ENCODE measurements at places on chromosomes 12 and 14.
A peak's percentile ranks its signal among the peaks of the same experiment; 100 is the strongest.

GRCh38 chr12:6952863-6953441, 1.8 kb downstream of the PTPN6 start:
- no peak for DNase-seq

DNA sequence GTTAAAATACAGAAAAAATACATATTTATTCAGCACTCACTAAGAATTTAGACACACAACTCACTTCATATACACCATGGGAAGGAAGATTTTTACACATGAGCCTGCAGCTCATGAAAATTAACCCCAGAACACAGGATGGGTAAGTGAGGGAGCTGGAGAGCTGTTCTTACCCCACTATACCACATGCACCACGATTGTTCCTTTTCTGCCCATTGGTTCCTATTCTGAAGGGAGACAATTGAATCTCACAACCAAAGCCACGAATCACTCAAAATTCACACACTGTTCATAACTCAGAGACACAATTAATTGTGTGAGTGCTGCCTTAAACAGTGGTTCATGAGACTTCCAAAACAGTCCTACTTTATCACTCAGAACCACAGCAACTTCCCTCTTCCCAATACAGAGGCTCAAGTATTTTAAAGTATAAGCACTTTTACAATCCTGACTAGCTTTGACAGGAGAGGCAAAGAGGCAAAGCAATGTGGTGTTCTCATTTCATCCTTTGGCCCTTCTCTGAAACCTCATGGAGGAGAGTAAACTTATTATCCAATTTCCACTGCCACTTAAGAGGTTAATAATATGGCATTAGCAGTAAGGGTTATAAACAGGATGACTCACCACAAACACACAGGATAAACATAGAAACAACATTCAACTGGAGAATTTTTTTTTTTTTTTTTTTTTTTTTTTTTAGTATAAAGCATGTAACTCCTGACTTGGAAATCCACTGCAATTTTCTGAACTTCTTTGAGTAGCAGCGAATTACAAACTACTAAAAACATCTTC, 59.5 kb downstream of the ITPR2 start:
- no peak for DNase-seq

GRCh38 chr12:111369496-111370220, 763 bp upstream of the PHETA1 start:
- DNase-seq = no peak

DNA sequence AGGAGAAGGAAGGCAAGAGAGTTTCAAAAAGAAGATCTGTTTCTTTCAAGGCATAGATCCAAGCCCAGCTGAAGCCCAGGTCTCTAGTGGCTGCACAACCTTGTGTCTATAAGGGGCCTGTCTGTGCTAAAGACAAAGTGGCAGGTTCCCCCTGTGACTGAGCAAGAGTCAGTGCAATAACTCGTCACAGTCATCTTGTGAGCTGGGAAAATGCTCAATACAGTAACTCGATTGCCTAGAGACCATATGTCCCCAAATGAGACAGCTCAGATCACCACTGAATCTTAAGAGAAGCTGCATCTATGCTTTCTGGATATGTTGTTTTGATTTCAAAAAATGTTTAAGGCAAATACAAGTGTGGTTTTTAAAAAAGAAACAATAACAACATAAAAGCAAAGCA, 24.2 kb downstream of the ST8SIA1 start:
- no peak for DNase-seq

- DNase-seq = no peak
These were observed 17.7 kb downstream of the SLC11A2 start for GRCh38 chr12:51008329-51009055.

- DNase-seq = no peak
These were observed 429.1 kb upstream of the CCDC196 start for GRCh38 chr14:66056926-66057552.

DNA sequence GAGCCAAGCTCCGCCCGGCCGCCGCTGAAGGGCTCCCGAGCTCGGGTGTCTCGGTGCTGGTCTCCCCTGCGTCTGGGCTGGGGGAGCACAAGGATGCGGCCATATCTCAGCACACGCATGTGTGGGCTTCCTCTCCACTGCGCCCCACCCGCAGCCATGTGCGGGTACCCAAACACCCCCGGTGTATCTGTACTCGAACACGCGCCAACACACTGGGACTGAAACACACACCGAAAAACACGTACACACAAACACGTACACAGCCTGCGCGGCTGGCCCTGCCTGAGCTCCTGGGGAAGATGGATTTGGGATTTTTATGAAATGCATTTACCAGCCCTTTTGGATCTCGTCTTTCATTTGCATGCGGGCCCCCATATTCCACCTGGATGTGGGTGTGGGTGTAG, 897 bp upstream of the TBX3 start:
- no peak for DNase-seq

- no peak for DNase-seq
These were observed 184.8 kb upstream of the NTF3 start for GRCh38 chr12:5247144-5247543.

GRCh38 chr14:73770977-73771847, 57.0 kb upstream of the PNMA1 start:
- DNase-seq = no peak

- DNase-seq = no peak
These were observed 101.1 kb downstream of the C12orf75 start for GRCh38 chr12:105431537-105432100.

DNA sequence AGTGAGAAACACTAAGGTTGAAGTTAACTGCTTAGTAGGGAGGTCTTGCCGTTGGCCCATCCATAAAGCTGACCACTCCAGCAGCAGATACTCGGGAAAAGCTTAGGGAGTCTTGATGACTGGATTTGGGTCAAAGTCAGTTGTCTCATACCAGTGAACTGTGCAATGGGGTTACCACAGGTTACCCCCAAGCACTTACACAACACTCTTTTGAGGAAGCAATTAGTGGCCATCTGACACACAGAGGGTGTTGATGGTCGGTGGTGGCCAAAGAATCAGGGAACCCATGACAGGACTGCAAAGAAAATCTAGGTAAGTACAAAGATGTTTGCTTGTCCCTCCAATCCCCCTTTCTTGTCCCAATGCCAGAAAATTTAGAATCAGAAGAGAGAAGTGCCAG, 410.2 kb downstream of the APAF1 start:
- no peak for DNase-seq

DNA sequence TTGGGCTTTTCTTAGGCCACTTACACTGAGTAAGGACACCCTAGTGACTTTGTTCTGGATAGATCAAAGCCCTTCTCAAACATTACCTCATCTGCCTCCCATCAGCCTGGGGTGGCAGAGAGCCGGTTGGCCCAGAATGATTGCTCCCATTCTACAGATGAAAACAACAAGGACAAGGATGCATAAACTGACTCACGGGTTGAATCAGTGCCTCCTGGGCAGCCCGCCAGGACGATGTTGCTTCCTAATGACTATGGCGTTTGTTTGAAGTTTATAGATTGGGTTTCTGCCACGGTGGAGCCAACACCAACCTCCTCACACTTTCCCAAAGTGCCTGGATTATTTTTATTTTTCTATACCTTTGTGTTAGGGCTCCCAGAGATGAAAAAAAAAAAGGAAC, 3.6 kb upstream of the VRK1 start:
- no peak for DNase-seq

DNA sequence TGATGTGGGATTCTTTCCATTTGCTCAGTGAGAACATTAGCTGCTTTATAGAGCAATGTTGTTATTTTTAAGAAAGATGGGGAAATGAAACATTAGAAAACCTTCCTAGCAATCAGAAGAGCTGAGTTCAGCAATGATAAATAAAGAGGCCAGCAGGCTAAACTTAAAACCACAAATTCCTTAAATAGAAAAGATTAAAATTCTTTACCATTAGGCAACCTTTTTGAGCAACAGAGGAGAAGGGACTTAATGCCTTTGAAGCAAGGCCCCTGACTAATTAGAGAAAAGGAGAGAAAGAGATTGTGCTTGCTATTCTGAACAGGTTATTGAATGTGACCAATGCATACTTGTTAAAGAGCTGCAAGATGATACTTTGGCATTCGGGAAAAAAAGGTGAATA, 160.8 kb upstream of the LMO3 start:
- no peak for DNase-seq

- no peak for DNase-seq
These were observed 772.4 kb upstream of the FBXO33 start for GRCh38 chr14:40204441-40205175.

DNA sequence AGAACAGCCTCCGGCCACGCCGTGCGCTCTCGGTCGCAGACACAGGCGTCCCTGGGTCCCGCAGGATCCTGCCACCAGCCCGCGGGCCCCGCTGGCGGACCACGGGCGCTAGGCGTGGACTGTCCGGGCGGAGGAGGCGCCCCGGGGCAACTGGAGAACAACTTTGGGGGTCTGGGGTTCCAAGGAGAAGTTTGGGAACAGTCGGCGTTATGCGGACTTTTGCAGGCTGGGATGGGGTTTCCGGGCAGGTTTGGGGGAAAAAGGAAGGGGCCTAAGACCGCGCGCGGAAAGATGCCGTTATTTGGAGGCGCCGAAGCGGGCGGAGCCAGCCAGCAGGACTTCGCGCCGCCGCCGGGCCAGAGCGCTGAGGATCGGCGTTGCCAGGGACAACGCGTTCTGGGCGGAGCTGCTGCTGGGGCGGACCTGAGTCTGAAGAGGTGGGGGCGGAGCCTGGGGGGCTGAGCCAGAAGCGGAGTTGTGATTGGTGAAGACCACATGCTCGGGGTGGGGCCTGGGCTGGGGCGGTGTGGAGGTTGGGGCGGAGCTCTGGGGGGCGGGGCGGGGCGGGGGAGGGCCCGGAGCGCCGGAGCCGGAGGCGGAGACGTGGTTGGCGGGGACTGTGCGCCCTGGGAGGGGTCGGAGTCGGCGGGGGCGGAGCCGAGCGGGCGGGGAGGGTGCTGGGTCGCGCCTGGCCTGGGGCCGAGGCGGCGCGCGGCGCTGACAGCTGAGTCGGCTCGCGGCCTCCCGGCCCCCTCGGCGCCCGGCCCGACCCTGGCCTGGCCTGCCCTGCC, at the start of gene CYP46A1:
Gene CYP46A1, plus strand, starts transcription at position 680 of the 791 bp plus-strand sequence. CDS start 120 bp downstream, outside the sequence.
- peak; percentile 98 for DNase-seq

DNA sequence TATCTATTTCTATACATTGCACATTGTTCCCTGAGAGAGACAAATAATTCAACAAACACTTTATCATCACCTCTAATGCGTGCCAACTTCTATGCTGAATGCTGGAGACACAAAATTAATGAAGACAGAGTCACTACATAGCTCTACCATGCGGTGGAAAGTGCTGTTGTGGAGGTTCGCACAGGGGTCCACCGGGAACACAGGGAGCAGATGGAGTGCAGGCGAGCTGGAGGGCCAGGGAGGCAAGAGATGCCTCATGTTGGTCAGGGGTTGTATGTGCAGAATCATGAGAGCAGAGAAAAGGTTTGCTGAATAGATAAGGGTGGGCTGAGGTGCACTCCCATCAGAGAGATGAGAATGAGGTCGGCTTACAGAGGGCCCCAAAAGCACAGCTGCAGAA, 25.2 kb downstream of the FAM234B start:
- no peak for DNase-seq

GRCh38 chr14:31439561-31439960, 17.7 kb downstream of the DTD2 start:
- DNase-seq = no peak

DNA sequence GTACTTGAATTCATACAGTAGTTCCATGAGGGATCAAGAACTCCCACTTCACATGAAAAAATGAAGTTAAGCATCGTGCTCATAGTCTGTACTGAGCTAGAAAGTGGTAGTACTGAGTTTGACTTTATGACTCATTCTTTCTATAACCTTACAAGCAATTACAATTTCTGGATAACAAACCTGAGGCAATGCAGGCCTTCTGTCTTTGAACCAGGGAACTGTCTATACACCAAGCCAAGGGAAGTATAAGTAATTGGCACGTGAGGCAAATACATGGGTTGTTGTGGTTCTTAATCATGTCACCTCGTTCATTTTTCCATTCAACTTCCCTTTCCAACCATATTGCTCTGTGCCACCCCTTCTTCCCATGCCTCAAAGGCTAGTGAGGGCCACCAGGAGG, 16.8 kb downstream of the GNS start:
- DNase-seq = no peak

- no peak for DNase-seq
These were observed 1207.3 kb downstream of the SLC16A7 start for GRCh38 chr12:60803147-60803546.

- no peak for DNase-seq
These were observed 197.9 kb downstream of the TMTC3 start for GRCh38 chr12:88339966-88340365.

DNA sequence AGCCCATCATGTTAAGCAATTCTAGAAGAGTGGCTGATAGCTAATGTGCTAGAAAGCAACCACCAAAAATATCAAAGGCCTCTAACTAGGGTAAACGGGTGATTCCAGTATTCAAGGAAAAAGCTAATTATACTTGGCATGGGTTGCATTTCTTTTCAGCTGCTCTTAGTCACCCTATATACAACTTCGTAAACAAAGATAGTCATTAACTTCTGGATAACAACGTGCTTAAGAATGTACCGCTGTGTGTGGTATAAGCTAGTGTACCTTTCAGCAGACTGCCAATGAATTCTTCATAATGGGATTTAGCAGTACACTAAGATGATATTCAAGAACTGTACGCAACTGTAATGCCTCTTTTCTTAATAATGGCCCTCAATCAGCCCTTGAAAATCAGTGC, 42.2 kb upstream of the SLC6A13 start:
- DNase-seq = no peak

DNA sequence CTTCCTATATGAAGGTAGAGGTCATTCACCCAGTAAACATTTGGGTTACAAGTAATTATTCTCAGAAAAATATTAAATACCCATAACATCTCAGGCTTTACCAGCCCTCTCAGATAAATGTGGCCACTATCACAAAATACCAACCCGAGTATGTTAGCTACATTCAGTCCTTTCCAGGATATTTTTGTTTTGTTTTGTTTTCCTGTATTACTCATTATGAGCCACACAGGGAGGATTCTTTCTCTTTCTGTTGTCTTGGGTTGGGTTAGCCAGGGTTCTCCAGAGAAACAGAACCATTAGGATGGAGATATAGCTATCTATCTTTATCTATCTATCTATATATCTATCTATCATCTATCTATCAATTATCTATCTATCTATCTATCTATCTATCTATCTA, 947.6 kb upstream of the MDGA2 start:
- DNase-seq = no peak

GRCh38 chr14:80958226-80958625, 2.8 kb downstream of the TSHR start:
- DNase-seq = no peak

DNA sequence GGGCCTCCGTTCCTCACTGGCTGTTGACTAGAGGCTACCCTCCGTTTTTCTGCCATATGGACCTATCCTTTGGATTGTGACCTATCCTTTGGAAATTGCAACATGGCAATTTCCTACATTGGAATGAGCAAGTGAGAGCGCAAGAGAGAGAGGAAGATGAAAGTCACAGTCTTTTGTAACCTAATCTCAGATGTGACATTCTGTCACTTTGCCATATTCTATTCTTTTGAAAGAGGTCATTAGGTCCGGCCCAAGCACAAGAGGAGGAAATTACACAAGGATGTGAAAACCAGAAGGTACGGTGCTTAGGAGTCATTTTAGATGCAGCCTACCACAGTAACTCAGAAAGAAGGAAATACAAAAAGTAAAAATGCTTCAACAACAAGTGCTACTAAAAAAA, 47.3 kb upstream of the SRP54 start:
- DNase-seq = no peak
